ENCODE measurements at places on chromosomes 5 and 9.

DNA sequence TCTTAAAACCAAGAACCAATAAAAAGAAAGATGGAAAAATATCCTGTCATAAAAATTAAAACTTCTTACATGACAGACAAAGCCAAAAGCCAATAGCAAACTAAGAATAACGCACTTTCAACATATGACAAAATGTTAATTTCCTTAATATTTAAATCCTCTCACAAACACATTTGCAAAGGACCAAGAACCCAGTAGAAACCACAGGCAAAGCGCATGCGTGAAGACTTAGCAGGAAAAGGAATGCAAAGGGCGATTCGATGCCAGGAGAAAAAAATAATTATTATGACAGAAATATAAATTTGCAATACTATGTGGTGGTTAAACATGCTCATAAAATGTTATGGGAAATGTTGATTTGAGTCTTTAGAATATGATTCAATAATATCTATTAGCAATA lies 39.9 kb upstream of the OLFM1 start:
- H3K4me1 ChIP-seq, result no peaks in the 10 kb centered on the region
- DNase-seq, result no peak
- no peak overlapping the region for H3K27ac ChIP-seq
- H3K27me3 ChIP-seq, result no peaks in the 10 kb centered on the region
- no peak overlapping the region for H3K4me3 ChIP-seq

GRCh38 chr5:123819833-123820232 lies 307.9 kb downstream of the CSNK1G3 start:
- no peak overlapping the region for H3K27ac ChIP-seq
- H3K4me1 ChIP-seq, result no peaks in the 10 kb centered on the region

- no peak for DNase-seq
- H3K27me3 ChIP-seq, result no peaks in the 10 kb centered on the region
- H3K27ac ChIP-seq, result no peak overlapping the region
Observed at GRCh38 chr9:94757158-94757557, 30.7 kb downstream of the AOPEP start.

GRCh38 chr9:103713631-103714030 lies 380.5 kb upstream of the SMC2 start:
- DNase-seq, result no peak
- H3K27me3 ChIP-seq, result no peaks in the 10 kb centered on the region
- no peaks in the 10 kb centered on the region for H3K4me1 ChIP-seq
- no peak overlapping the region for H3K27ac ChIP-seq
- no peak overlapping the region for H3K4me3 ChIP-seq
- no peaks in the 10 kb centered on the region for H3K36me3 ChIP-seq

- no peak overlapping the region for H3K4me3 ChIP-seq
- H3K27me3 ChIP-seq, result no peaks in the 10 kb centered on the region
- H3K4me1 ChIP-seq, result peaks cover 46% of the 10 kb centered on the region
- peaks cover 3% of the 10 kb centered on the region for H3K36me3 ChIP-seq
Observed at GRCh38 chr5:16754601-16755000, 137.8 kb upstream of the RETREG1 start.

- H3K4me1 ChIP-seq, result peaks cover 32% of the 10 kb centered on the region
- no peaks in the 10 kb centered on the region for H3K36me3 ChIP-seq
- DNase-seq, result no peak
- no peak overlapping the region for H3K27ac ChIP-seq
Observed at GRCh38 chr5:74310997-74311930, 329.3 kb downstream of the ENC1 start.

- no peaks in the 10 kb centered on the region for H3K4me1 ChIP-seq
- H3K4me3 ChIP-seq, result no peak overlapping the region
- H3K27me3 ChIP-seq, result no peaks in the 10 kb centered on the region
- no peaks in the 10 kb centered on the region for H3K36me3 ChIP-seq
Observed at GRCh38 chr5:176501333-176501732, 35.9 kb downstream of the RNF44 start.
